ENCODE measurements at places on chromosomes 16 and 17.

DNA sequence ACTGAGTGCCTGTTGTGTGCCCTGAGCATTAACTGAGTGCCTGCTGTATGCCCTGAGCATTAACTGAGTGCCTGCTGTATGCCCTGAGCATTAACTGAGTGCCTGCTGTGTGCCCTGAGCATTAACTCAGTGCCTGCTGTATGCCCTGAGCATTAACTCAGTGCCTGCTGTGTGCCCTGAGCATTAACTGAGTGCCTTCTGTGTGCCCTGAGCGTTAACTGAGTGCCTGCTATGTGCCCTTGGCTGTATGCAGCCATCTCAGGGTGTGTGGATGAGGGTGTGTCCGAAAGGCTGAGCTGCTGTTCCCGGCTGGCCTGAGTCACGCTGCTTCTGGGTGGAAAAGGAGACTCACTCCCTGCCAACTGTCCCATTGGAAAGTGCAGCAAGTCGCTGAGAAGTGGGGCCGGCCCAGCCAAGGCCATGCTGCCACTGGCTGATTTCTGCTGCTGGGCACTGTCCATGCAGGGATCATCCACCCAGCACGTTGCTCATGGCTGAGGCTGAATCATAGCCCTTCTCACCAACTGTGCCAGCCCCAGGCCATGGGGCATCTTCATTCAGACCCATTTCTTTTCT, 113.8 kb downstream of the OR1D5 start:
- DNase-seq: no peak

DNA sequence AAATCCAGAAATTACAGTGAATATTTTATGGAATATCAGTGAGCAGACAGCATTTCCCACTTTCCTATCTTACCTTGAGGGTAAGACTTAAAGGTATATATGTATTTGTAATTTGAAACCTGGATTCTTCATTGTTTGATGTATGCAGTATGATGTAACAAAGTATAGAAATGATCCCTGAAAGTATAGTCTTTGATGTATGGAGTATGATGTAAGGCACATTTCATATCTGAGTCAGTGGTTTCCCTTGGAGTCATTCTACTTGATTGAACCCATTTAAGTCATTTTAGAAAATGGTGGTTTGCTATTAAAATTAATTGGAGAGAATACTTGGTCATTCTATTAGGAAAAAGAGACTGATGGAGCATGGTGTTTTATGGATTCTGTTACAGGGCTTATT, 10.1 kb downstream of the AMZ2 start:
- DNase-seq: no peak

DNA sequence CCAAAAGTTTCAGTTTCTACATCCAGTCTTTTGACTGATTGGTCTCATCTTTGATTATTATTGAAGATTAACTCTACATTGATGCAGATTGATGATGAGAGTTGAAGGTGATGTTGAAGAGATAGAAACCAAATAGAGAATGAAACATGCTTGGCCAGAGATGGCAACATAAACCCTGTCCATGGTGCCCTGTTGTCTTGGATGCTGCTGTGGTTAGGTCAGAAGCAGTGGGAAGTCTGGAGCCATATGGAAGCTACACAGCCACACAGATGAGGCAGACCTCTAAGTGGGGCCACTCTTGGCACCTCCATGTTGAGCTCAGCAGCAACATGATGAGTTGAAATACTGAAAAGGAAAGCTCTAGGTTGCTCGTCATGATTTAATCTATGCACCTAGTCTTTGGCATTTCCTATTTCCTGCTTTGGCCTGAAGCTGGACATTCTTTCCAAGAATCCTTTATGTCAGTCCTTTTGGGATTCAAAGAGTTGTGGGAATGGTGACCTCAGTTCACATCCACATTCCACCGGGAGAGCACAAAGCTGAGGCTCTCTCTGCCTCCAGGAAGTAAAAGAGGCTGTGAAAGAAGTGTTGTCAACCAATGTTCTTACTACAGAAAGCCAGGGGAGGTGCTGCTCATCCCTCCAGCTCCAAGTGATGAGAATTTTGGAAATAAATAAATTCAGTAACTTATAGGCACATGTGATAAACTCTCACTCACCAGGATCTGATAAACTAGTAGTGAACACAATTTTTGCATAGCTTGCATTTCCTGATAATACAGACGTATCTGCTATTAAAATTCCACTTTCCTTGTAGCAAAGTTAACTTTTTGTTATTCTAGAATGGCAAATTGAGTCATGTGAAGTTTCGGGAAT, 127.7 kb upstream of the MAF start:
- no peak for DNase-seq

DNA sequence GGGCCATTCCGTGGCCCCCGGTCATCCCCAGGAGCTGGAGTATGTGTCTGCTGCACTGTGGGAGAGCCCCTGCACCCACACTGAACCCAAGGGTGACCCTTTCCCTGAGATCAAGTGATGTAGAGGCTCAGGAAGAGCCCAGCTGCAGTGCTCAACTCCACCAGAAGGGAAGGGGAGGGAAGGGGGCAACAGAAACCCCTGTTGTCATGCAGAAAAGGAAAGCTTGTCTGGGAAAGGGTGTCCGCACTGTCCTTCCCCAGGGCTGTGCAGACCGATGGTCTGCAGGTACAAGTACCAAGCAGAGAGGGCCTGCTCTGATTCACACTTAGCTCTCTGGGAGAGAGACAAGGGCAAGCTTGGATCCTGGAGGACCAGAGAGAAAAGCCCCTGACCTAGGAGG, 45.7 kb upstream of the TOB1 start:
- no peak for DNase-seq

Measured in left kidney (tissue), 8 donors.